Activated gamma-delta T cell treated with Interleukin-2 at 50 U/mL for 16 hours (primary cell): ENCODE measurements at places on chromosomes 7 and 10.

DNA sequence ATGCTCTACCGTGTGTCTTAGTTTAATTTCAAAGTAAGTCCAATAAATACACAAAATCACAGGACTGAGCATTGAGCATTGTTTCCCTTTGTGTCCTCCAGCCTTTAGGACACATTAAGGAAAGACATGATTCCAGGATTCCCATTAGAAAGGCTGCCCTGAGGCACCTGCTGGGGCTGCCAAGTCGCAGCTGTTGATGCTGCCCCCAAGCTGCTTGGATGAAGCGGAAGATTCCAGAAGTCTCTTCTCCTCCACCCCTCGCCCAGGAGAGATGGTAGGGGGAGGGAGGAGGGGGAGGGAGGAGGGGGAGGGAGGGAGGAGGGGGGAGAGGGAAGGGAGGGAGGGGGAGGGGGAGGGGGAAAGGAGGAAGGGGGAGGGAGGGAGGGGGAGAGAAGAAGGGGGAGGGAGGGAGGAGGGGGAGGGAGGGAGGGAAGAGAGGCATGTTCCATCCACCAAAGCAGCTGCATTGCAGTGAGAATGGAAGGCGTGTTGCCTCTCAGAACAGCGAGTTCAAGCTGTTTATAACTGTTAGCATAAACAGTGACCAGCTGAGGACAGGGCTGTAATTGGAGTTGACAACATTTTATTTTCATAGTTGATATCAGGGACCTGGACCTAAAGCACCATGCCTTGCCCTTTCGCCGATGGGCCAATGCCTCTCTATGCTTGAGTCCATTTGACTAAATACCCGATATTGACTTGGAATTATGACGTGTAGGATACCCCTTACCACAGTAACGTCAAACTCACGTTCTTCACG, 67.3 kb downstream of the DIP2C start:
- DNase-seq: no peak

DNA sequence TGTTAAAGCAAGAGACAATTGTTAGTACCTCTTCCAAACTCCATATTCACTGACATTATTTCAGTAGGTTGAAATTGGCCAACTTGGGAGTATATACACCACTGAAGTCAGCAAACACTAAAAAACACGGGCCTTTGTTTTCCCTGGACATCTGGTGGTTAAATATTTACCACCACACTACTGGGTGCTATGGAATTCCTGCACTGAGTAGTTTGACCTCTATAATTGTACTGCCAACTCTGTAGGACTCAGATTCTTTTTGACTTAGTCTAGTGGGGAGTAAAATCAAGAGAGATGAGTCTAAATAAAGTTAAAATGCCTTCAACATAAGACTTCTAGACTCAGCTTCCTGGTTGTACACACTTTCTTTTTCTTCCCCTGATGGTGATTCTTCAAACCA, 41.3 kb upstream of the TES start:
- no peak for DNase-seq

GRCh38 chr7:137992550-137993394, 9.1 kb downstream of the CREB3L2 start:
- no peak for DNase-seq

- no peak for DNase-seq
Observed at GRCh38 chr10:93612311-93612710, at the start of gene PDE6C. PDE6C (plus strand) TSS chr10:93612537; CDS start chr10:93612726, 189 bp downstream.

DNA sequence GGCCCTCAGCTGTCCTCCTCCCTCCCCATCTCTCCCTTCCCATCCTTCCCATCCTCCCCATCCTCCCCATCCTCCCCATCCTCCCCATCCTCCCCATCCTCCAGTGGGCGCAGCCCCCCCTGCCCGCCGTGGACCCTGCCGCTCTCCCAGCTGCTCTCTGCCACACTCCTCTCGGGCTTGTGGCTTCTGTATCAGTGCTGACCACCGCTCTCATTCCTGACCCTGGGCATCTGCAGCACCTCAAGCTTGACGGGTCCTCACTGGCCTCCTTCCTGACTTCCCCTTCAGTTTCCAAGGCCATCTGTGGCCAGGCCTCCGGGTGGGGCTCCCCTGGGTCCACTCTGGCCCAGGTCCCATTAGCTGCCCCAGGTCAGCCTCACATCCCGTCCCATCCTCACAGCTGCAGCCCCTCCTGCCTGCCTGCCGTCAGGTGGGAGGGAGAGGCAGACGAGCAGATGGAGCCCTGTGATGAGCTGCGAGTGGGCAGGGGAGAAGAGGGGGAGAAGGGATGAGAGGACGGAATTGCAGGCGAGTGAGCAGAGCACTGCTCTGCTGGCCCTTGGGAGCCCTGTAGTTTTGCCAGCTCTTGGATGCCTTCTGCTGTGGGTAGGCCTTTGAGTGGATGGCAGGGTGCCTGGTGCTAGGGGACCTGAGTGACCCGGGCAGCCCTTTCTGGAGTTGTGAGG, 35.7 kb downstream of the LHPP start:
- no peak for DNase-seq

GRCh38 chr7:3158341-3158760, 114.7 kb upstream of the CARD11 start:
- no peak for DNase-seq
